Activated T-cell treated with anti-CD3 and anti-CD28 coated beads, Interleukin-2, amount 50 U/mL, for 72 hours (primary cell): ENCODE measurements at places on chromosomes 13 and 19. TPM values are rescaled to one million over a fixed set of nuclear protein-coding genes. Genes with fewer than 3 reads are reported as not detected.

BRCA2 gene
- 36.9 TPM for total RNA-seq

ADGRE2 gene
- total RNA-seq, result 0.72 TPM

ZNF530 gene
- 7.9 TPM for total RNA-seq

PSG11 gene
- total RNA-seq, result not detected

PPP1R37 gene
- 17.3 TPM for total RNA-seq

GRCh38 chr13:32248801-32249200 is 66.4 kb downstream of the ZAR1L start:
- H3K4me1 ChIP-seq, result peaks cover 6% of the 10 kb centered on the region
- no peak overlapping the region for H3K4me3 ChIP-seq
- no peak for DNase-seq
- H3K36me3 ChIP-seq, result no peaks in the 10 kb centered on the region

- H3K4me1 ChIP-seq, result peaks cover 60% of the 10 kb centered on the region
- no peak for DNase-seq
- no peaks in the 10 kb centered on the region for H3K27me3 ChIP-seq
- H3K4me3 ChIP-seq, result peak overlapping the region; percentile 92
These were observed 2.5 kb downstream of the ITM2B start for GRCh38 chr13:48235341-48236135.

- peaks cover 27% of the 10 kb centered on the region for H3K4me1 ChIP-seq
- H3K36me3 ChIP-seq, result peaks cover 5% of the 10 kb centered on the region
- no peaks in the 10 kb centered on the region for H3K27me3 ChIP-seq
- DNase-seq, result no peak
These were observed 11.8 kb downstream of the TGFB1 start for GRCh38 chr19:41341669-41342490.

GRCh38 chr13:112531263-112531794 is 56.6 kb downstream of the TUBGCP3 start:
- H3K27me3 ChIP-seq, result no peaks in the 10 kb centered on the region
- no peak for DNase-seq
- H3K27ac ChIP-seq, result no peak overlapping the region
- H3K4me1 ChIP-seq, result peaks cover 5% of the 10 kb centered on the region
- H3K36me3 ChIP-seq, result no peaks in the 10 kb centered on the region
- no peak overlapping the region for H3K4me3 ChIP-seq

- no peaks in the 10 kb centered on the region for H3K27me3 ChIP-seq
- H3K27ac ChIP-seq, result no peak overlapping the region
- no peaks in the 10 kb centered on the region for H3K36me3 ChIP-seq
These were observed 24.7 kb downstream of the GPR42 start for GRCh38 chr19:35395382-35396199.

- H3K27me3 ChIP-seq, result no peaks in the 10 kb centered on the region
- peak; percentile 64 for DNase-seq
- peak overlapping the region; percentile 28 for H3K4me3 ChIP-seq
- peaks cover 46% of the 10 kb centered on the region for H3K4me1 ChIP-seq
- peaks cover 10% of the 10 kb centered on the region for H3K36me3 ChIP-seq
These were observed 58.3 kb downstream of the DOCK9 start for GRCh38 chr13:98919566-98919965.

DNA sequence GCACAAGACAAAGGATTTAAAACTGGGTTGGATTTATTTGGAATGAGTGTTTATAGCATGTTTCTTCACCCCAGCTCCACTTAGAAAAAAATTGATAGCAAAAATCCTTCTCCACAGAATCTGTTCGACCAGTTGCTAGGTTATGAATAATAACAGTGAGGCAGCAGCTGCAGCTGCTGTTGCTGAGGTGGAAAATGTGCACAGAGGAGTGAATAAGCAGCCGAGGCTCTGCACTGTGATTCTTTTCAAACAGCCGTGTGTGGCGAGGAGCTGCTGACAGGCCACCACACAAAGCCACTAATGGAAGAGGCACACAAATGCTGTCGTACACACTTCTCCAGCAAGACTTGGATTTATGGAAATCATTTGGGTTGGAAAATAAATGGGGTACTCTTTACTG is 6.4 kb upstream of the RASL11A start:
- H3K27ac ChIP-seq, result peak overlapping the region; percentile 71
- peaks cover 4% of the 10 kb centered on the region for H3K36me3 ChIP-seq
- no peaks in the 10 kb centered on the region for H3K27me3 ChIP-seq
- no peak overlapping the region for H3K4me3 ChIP-seq
- peaks cover 33% of the 10 kb centered on the region for H3K4me1 ChIP-seq
- DNase-seq, result no peak

- H3K27me3 ChIP-seq, result no peaks in the 10 kb centered on the region
- DNase-seq, result no peak
- peak overlapping the region; percentile 92 for H3K27ac ChIP-seq
- H3K4me1 ChIP-seq, result peaks cover 75% of the 10 kb centered on the region
These were observed 7.5 kb downstream of the RPL21 start for GRCh38 chr13:27258637-27259386.

DNA sequence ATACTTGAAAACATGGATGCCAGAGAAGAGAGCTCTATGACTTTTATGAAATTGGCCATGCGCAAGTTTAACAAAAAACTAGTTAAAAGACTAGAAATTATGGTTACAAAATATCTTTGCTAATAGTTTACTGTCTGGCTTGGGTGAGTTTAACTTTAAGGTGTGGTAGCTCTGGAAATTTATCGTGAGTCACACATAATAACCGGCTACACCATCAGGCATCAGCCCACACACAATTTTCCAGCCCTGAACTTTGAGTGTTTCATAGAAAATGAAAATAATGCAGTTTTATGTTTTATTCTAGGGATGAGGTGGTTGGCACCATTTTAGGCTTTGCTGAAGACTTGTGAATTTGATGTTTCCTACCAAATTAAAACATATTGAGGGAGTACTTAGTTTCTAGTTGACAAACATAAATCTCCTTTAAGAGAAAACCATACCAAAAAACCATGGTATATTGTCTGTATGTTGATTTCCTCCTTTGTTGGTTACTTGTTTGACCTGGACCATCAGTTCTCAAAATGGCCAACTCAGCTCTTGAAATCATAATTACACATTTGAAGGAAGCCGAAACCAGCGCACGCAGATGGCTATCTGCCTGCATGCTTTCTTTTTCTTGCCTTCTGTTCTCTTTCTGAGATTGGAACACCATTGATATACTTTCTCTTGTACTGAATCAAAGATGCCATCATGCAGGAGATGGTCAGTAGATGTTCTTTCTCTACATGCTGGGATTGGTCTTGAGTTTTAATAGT is 125.1 kb downstream of the AKAP11 start:
- peak overlapping the region; percentile 99 for H3K27ac ChIP-seq
- H3K4me1 ChIP-seq, result peaks cover 82% of the 10 kb centered on the region
- no peaks in the 10 kb centered on the region for H3K27me3 ChIP-seq
- DNase-seq, result no peak
- H3K36me3 ChIP-seq, result peaks cover 23% of the 10 kb centered on the region

GRCh38 chr13:25379011-25379410 is 7.2 kb downstream of the ATP8A2 start:
- peaks cover 4% of the 10 kb centered on the region for H3K4me1 ChIP-seq
- H3K27me3 ChIP-seq, result peaks cover 64% of the 10 kb centered on the region
- no peak for DNase-seq
- no peaks in the 10 kb centered on the region for H3K36me3 ChIP-seq

GRCh38 chr19:18651733-18652132 is 14.9 kb downstream of the KLHL26 start:
- H3K27ac ChIP-seq, result no peak overlapping the region
- no peaks in the 10 kb centered on the region for H3K27me3 ChIP-seq
- peaks cover 17% of the 10 kb centered on the region for H3K4me1 ChIP-seq

- H3K4me1 ChIP-seq, result no peaks in the 10 kb centered on the region
- H3K27ac ChIP-seq, result no peak overlapping the region
- no peak for DNase-seq
These were observed 14.4 kb upstream of the AKAP8 start for GRCh38 chr19:15393963-15394362.

DNA sequence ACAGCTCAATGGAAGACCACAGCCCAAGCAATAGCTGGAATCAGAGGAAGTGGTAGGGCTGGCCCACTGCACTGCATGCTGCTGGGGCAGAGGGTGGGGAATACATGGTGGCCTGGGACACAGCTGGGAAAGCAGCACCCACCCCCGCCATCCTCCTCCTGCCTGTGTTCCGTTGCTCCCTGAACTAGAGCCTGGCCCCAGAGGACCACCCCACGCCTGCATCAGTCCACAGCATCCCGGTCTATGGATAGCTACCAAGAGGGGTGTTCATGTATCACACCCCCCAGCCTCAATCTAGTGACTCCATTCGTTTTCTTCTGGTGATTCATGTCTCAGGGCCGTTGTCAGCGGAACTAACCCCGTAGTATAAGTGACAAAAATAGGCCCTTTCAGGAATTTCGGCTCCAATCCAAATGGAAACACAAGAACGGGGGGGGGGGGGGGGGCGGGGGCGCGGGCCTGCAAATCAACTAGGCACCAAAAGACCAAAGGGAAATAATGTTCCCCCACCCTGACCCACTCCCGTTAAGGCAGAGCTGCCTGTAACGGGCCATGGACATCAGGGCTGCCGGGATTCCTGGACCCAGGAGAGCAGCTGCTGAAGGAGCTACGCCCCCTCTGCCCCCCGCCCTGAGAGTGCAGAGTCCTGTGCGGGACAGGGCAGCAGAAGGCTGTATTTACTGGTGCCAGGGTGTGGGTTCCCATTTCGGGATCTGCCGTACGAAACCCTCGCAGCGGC is 18.9 kb upstream of the EPHX3 start:
- DNase-seq, result no peak
- H3K4me1 ChIP-seq, result no peaks in the 10 kb centered on the region

DNA sequence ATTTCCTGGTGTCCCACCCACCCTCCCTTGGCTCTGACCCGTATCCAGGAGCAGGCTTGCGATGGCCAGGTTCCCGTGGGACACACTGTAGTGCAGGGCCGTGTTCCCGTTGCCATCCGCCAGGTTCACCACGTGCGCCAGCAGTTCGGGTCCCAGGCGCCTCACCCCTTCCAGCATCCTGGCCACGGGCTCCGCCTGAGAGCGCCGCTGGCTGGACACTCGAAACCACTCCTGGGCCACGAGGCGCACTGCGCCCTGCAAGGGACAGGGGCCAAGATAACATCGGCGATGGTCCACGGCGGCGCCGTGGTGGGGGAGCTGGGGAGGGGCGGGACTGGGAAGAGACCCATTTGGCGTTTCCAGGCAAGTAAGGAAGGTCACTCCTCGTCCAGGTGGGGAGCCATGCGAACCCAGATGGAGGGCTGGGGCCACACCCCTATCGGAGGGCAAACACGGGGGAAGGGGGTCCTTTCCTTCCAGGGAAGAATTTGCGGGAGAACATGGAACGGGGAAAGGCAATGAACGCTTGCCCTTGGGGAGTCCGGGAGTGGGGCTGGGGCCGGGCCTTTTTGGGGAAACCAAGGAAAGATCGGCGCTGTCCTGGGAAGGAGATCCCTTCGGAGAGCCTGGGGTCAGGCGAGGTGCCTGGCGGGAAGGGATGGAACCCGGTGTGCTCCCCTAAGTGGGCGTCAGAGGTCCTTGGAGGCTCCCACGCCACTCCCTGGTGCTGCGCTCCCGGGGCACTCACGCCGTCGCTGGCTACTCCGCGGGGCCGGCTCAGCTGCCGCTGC is 9.9 kb downstream of the KANK3 start:
- peaks cover 23% of the 10 kb centered on the region for H3K27me3 ChIP-seq
- no peak overlapping the region for H3K4me3 ChIP-seq
- no peak for DNase-seq

DNA sequence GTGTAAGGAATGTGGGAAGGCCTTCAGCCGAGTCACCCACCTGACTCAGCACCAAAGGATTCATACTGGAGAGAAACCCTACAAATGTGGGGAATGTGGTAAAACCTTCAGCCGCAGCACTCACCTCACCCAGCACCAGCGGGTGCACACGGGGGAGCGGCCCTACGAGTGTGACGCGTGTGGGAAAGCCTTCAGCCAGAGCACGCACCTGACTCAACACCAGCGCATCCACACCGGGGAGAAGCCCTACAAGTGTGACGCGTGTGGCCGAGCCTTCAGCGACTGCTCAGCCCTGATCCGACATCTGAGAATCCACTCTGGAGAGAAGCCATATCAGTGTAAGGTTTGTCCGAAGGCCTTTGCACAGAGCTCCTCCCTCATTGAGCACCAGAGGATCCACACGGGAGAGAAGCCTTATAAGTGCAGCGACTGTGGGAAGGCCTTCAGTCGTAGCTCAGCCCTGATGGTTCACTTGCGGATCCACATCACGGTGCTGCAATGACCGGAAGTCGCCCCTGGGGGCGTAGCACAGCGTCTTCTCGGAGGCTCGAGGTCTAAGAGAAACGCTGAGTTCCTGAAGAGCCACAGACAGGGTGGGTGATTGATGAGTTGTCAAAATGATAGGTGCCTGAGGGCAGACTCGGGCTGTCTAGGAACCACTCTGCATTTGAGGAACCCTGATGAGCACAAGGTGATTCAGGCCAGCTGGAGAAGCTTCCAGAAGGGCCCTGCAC is 12.2 kb downstream of the ZSCAN22 start:
- no peak for DNase-seq
- H3K4me3 ChIP-seq, result no peak overlapping the region
- H3K4me1 ChIP-seq, result peaks cover 6% of the 10 kb centered on the region
- H3K36me3 ChIP-seq, result peaks cover 19% of the 10 kb centered on the region
